ENCODE measurements at places on chromosomes 13 and 19. TPM values are rescaled to one million over a fixed set of nuclear protein-coding genes. Genes with fewer than 3 reads are reported as not detected.

The IGFL3 gene
- total RNA-seq, result not detected

DNA sequence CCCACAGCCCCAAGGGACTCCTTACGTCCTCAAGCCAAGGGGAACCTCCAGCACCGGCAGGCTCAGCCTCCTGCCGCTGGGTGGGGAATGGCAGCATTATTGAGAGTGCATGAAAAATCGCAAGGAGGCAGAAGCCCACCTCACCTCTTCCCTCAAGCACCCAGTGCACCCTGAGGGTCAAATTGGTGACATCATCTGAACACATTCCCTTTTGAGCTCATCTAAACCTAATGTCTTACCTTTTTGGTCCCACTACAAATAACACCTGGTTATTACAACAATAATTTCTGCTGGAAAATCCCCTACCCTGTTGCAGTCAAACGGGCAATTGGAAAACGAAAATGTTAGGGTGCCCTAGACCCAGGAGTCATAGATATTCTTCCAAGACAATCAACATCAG, 12.2 kb upstream of the POP4 start:
- no peak for DNase-seq

- DNase-seq, result no peak
These were observed 67.7 kb upstream of the TEX29 start for GRCh38 chr13:111252446-111253364.

- DNase-seq, result no peak
These were observed 17.4 kb downstream of the LEUTX start for GRCh38 chr19:39796000-39796498.

DNA sequence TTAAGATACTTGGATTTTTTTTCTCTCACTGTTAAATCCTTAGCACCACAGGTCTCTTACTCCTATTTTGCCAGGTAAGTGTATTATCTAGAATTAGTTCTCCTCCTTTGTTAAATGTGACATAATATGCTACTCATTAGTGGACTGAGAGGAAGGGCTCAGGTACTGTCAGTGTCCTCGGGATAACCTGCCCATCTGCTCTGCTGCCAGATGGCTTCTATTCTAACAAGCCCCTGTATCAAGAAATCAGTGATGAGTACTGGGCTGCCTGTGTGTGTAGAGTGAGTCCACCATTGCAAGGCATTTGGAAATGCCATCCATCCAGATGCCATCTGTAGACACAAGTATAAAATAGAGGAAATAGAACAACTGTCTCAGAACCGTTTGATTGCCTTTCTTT, 209.6 kb downstream of the ATP8A2 start:
- no peak for DNase-seq

Measured in testis (tissue), 5 donors.